ENCODE measurements at places on chromosomes 2 and 18.

DNA sequence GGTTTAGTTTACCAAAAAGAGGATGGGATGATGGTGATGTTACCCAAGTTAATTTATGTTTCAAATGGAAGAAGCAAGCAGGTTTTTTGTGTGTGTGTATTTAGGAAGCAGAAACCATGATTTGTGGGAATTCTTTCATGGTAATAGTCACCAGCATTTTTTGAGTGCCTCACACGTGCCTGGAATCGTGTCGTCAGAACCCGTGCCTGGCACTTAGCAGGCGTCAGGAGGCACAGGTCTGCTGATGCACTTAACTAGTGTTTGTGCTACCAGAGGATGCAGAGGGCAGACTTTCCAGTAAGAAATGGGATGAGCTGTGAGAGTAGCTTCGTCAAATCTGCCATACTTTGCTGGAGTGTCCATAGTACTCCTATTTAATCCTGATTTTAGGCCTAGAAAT is 41.1 kb downstream of the LYPD6 start:
- no peak for DNase-seq

DNA sequence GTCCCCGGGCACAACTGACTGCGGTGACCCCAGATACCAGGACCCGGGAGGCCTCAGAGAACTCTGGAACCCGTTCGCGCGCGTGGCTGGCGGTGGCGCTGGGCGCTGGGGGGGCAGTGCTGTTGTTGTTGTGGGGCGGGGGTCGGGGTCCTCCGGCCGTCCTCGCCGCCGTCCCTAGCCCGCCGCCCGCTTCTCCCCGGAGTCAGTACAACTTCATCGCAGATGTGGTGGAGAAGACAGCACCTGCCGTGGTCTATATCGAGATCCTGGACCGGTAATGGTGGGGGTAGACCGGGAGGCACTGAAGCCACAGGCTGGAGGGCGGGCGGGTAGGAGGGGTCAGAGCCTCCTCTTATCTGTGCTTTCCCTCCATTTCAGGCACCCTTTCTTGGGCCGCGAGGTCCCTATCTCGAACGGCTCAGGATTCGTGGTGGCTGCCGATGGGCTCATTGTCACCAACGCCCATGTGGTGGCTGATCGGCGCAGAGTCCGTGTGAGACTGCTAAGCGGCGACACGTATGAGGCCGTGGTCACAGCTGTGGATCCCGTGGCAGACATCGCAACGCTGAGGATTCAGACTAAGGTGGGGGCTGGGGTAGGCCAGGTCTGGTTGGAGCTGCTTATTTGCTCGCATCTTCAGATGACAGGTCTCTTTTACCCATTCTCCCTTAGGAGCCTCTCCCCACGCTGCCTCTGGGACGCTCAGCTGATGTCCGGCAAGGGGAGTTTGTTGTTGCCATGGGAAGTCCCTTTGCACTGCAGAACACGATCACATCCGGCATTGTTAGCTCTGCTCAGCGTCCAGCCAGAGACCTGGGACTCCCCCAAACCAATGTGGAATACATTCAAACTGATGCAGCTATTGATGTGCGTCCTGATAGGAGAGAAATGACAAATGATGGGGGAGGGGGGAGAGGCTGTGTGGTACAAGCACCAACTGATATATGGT is 780 bp downstream of the HTRA2 start:
- DNase-seq: peak; percentile 41

DNA sequence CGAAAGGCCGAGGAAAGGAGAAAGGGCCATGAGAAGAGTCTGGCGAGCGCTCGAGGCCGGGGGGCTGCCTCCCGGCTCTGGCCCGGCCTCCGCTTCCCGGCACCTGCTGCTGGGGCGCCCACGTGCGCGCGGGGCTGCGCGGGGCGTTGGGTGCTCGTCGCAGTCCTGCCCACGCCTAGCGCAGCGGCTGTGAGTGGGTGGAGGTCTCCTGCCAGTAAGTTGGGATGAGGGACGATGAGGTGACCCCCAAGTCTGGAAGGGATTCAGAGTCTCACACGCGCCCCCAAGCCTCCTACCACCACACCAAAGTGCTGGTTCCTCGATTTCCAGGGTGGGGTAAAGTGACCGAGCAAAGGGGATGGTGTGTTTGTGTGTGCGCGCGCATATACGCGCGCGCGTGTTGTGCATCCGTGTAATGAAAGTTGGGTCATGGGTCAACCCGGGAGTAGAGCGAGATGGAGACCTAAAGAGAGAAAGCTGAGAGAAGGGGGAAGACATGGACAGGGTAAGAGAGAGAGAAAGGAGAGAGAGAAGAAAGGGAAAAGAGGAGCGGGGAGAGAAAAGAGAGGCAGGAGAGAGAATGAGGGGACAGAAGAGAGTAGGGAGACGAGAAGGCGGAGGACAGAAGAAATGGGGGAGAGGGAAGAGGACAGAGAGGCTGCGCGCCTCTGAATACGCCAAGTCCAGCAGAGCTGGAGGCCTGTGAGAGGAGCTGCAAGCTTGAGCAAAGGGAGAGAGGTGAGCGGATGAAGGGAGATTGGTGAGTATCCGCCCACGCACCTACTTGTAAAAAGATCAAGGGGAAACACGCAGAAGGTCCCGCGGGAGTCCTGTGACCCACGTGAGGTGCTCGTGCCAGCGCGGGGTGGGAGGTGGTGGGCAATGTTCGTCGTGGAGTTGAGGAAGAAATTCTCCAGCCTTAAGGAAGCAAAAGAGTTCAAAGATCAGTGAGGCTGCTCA is 1.7 kb upstream of the NETO1 start:
- DNase-seq: no peak

- no peak for DNase-seq
These were observed 53.3 kb downstream of the FECH start for GRCh38 chr18:57533006-57533867.

DNA sequence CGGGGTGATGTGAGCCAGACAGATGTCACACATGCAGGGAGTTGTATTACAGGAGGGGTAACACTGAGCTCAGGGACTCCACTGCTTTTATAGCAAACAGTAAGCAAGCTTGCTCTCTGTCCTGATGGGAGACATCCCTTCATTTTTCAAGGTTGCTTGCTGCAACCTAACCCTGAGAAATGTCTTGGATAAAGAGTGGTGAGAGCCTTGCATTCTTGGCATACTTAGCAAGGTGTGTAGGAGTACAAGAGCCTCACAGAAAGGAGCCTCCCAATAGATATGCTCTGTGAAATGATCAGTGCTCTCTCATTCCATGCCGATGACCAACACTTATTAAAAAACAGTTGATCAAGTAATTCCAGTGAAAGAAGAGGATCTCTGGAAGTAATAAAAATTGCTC is 8.1 kb downstream of the PFN4 start:
- DNase-seq: no peak

GRCh38 chr2:193505620-193506019 is 1310.9 kb upstream of the TMEFF2 start:
- no peak for DNase-seq

- DNase-seq: no peak
These were observed 7.1 kb upstream of the STAMBP start for GRCh38 chr2:73821669-73822068.

- no peak for DNase-seq
These were observed 494.7 kb upstream of the FAM98A start for GRCh38 chr2:34093790-34094189.

Measured in SW 1271 (cell line).